ENCODE measurements at places on chromosomes 1 and 21.

DNA sequence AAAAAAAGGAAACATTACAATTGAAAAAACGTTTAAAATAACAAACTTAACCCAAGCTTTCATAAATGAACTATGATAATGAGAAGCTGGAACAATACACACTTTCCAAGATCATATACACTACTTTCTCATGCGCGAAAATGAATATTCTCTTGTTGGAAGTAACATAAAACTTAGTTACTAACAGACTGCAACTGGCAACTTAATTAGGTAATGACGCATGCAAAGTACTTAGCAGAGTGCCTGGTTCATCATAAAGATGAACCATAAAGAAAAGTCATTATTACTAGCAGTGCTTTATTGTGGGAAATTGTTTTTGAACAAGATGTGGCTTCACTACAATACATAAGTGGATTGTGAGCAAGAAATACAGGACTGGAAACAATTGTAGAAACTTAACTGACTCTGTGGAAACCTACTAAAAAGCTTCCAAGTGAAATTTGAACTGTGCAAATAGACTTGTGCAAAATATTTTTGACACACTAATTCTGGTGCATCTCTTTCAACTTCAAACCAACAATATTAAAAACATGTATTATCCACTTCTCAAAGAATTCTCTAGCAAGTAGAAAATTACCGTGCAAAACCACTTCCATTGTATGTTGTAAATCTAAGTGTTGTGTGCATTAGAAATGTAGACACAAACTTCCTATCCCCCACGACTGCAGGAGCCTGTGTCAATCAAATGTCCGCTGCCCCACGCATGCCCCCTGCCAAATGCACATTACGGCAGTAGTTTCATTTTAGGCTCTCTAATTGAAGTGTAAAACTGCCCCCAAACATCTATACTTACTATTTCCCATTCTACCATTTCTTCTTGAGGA lies 2.0 kb downstream of the ARHGAP29 start:
- DNase-seq, result no peak

DNA sequence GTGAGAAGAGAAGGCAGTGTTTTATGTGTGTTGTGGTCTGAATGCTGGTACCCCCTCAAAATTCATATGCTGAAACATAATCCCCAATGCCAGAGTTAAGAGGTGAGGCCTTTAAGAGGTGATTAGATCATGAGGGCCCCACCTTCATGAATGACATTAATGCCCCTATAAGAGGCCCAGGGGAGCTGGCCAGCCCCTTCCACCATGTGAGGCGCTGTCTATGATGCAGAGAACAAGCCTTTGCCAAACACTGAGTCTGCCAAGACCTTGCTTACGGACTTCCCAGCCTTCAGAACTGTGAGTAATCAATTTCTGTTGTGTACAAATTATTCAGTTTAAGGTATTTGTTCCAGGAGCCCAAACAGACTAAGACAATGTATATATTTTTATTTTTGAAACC lies 20.2 kb downstream of the CAPZB start:
- no peak for DNase-seq

DNA sequence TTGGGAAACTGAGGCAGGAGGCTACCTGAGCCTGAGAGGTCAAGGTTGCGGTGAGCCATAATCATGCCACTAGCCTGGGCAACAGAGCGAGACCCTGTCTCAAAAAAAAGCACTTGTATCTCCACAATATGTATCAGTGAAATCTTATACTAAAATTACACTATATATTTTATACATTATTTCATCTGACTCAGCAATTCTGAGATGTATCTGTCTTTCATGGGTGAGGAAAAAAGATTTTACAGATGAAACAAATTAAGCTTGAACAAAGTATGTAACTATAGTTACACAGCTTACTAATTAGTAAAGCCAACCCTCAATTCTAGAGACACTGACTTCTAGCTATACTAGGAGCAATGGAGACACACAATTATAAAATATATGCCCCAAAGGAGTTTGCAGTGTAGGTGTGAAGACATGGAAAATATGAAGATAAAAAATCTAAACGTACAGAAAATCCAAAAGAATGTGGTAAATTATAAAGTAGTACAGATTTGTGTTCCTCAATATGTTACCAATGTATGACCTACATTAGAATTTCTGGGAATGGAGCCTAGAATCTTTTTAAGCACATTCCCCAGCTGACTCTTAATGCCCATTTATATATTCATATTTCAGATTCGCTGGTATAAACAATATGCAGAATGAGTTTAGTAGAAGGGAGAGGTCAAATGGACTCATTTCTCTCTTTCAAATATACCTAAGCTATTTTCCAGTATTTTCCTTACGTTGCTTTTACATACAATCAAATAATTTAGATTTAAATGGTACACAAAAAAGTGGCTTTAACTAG lies 14.6 kb downstream of the GTF2B start:
- DNase-seq, result no peak

DNA sequence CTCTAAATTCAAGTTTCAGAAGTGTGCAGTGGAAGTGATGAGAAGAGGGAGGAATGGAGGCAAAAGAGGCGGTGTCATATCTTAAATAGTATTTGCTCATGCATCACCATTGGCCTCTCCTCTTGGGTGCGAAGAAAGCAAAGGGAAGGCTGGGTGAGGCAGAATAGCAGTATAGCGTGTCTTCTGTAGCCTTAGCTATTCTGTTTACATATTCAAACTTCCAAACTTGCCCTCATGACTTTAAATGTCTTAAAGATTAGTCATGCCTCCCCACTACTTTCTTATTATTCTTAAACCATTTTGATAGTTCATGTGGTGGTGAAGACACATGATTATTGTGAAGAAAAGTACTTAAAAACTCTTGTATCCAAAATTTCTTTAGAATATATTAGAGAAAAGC lies 104.6 kb upstream of the TENT5C start:
- DNase-seq, result no peak

DNA sequence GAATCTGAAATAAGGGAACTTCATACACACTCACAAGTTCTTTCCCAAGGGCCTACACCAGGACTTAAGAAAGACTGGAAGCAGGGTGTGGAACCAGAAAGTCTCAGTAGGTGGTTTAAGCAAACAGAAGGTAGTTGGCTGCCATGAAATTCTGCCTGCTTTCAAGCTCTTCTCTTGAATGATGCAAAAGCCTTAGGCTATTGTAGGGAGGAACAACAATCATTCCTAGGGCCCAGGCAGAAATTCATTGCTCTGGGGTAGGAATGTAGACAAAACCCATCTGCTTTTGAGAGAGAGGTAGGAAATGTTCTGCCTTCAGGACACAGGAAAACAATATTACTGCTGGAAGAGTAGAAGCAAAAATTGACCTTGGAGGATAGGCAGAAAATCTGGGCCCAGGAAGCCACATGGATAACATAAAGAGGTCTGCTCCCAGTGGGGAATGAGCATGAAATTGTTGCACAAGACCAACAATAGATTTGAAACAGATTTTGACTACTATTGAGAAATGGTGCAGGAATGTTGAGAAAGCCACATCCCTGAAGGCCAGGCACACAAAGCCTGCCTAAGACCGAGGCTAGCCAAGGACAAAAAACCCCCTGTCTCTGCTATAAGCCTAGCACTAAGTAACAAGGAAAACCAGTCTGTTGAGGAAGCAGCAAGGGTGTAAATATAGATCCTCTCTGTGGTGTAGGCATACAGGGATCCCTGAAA lies 22.7 kb upstream of the SFT2D2 start:
- no peak for DNase-seq

- peak; percentile 90 for DNase-seq
These were observed 11.7 kb upstream of the S100A11 start for GRCh38 chr1:152048416-152049009.

DNA sequence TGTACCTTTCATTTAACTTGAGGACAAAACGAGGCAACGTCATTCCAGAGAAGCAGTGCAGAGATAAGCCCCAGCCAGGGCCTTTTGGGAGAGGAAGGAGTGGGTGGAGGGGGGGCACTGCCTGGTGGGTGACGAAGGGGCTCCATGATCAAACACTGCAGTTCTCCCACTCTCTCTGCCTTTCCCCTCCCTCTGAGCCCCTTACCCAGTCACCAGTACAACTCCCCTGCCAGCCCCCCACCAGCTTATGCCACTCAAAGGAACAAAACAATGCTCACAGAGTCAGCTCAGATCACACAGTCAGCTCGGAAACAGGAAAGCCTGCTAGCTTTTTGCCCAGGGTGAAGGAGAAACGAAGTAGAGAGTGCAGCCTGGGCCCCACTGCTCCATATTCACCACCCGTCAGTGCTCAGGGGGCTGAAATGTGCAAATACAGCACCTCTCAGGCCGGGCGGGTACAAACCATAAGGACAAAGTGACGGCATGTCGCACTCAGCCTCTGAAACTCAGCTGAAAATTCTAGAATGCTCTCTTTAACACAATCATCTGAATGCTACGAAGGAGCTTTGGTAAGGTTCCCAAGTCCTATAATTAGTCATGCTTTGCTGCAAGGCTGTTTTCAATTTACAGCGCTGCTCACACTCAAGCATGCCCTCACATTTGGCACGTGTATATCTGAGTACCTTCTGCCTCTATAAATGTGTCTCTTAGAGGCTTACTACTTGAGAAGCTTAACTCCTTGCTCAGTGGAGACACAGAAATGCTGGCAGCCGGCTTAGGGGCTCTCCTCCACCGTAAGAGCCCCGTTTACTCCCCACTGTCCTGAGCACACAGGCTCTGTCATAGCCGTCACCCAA lies 65.8 kb upstream of the RAB4A start:
- no peak for DNase-seq

- no peak for DNase-seq
These were observed 8.4 kb upstream of the SLC19A1 start for GRCh38 chr21:45550522-45551210.

- DNase-seq, result no peak
These were observed 153.7 kb downstream of the KCNJ6 start for GRCh38 chr21:37762606-37763005.

DNA sequence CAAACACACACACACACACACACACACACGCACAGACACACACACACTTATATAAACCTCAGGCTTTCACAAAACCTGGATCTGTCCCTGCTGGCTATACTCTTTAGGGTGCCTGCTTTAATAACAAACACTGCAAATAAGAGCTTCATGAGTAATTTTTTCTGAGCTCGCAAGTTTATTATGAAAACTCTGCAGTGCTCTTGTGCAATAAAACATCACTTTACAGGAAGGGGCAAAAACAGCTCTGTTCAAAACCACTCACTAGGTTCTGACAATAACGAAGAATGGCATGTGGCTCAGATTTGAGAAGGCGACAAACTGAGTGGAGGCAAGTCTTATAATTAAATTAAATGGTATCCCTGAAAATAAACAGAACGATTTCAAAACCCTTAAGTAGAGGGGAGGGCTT lies 42.6 kb upstream of the CTPS1 start:
- no peak for DNase-seq

GRCh38 chr1:74773582-74773981 lies 40.6 kb downstream of the TYW3 start:
- DNase-seq, result no peak

DNA sequence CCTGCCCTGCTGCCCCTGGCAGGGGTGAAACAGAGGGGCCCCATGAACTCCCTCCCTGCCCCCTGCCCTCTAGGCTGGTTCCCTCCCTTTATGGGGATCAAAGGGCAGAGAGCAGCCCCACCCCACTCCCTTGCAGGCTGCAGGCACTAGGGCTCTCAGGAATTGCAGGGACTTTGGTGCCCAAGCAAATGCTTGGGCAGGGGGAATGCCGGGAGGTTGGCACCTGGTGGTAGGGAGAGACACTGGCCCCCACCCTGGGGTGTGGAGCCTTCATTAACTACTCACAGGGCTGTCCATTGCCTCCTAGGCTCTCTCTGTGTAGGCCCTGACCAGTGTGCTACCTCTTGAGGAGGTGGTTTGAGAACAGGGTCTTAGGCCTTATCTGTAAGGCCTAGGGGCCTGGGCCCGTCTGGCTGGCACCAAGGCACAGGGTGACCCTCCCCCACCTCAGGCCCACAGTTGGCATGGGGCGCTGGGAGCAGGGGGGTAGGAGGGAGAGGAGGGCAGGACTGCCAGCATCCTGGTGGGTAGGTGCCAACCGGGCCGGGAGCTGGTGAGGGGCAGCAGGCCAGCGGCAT lies 4.7 kb downstream of the ZBTB7B start:
- no peak for DNase-seq

- no peak for DNase-seq
These were observed 341 bp upstream of the TMEM61 start for GRCh38 chr1:54980046-54980527.

DNA sequence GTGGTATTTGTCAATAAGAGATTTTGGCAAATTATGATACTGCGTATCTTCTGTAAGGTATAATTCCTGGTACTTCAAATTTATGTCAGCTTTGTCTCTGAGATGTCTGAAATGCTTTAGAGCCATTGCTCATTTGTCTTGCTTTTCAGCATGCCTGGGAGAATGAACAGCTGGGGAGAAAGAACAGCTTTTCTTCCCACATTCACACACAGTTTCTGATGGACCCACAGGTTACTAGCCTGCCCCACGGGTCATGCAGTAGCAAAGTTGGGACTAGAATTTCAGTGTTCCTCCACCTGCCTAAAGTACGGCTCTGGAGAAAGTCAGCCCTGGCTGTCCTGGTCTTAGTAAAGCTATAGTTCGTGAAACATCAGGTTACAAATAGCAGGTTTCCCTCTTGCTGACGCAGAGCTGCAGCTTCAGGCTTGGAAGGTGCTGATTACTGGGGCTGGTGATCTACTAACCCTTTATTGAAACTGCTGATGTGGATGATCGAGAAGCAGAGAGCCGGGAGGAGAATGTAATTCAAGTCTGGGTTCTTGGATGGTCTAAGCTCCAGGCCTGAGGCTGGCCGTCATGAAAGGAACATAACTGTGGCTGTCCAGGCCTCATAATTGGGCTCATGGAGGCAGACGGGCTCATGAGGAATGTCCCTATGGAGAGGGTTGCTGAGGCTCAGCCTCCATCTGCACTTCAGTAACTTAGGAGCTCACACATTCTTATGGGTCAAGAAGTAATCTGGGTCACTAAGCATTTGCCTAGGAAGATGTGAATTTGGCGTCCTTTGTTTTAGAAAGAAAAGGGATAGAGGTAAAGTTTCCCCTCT lies 12.4 kb downstream of the GALNT2 start:
- no peak for DNase-seq

DNA sequence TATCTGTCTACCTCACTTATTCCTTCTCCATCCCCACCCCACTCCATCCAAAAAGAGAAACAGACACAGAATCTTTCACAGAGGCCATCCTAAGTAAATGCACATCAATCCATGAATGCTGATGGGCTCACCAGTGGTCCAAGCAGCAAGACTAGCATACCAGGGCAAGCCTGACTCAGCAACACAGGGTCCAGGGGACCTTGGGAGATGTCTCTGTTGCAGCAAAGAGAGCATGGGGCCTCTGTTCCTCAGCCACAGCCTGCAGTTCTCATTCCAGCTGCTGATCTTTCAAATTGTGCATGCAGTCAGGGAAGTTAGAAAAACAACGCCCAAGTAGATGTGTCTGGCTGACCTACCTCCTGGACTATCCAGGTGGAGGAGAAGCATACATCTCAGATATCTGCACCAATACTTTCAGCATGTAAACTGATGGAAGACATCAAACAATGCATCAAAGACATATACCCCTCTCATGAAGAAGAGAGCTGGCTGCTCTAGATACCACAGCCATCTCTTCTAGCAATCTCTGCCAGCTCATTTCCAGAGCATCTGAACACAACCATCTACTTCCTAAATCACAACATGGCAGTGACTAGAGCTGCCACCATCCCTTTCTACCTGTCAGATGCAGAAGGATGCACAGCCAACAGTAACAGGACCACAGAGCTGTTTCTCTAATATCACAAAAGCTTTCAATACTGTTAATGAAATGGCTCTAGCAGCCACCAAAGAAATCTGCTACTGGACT lies 54.5 kb downstream of the CD34 start:
- DNase-seq, result no peak

GRCh38 chr1:23401313-23401712 lies 23.2 kb downstream of the TCEA3 start:
- DNase-seq, result no peak

- DNase-seq, result no peak
These were observed 15.3 kb upstream of the AGPAT3 start for GRCh38 chr21:43849532-43850299.
